ENCODE measurements at places on chromosomes 7 and 10.

- DNase-seq, result no peak
Measured at GRCh38 chr10:36200577-36200976, 558.5 kb upstream of the FZD8 start.

- no peak for DNase-seq
Measured at GRCh38 chr10:21010615-21011014, 113.5 kb upstream of the NEBL start.

GRCh38 chr7:111741811-111742240 lies 179.5 kb upstream of the IMMP2L start:
- DNase-seq, result no peak

- no peak for DNase-seq
Measured at GRCh38 chr7:56175771-56176170, 59.6 kb upstream of the NUPR2 start.

GRCh38 chr7:22470981-22471380 lies 29.0 kb downstream of the STEAP1B start:
- no peak for DNase-seq

- DNase-seq, result no peak
Measured at GRCh38 chr10:80870282-80870681, 332.6 kb downstream of the SH2D4B start.

GRCh38 chr10:690372-691161 lies 1.1 kb upstream of the DIP2C start:
- no peak for DNase-seq

GRCh38 chr10:125071008-125071407 lies 89.4 kb downstream of the CTBP2 start:
- DNase-seq, result no peak

DNA sequence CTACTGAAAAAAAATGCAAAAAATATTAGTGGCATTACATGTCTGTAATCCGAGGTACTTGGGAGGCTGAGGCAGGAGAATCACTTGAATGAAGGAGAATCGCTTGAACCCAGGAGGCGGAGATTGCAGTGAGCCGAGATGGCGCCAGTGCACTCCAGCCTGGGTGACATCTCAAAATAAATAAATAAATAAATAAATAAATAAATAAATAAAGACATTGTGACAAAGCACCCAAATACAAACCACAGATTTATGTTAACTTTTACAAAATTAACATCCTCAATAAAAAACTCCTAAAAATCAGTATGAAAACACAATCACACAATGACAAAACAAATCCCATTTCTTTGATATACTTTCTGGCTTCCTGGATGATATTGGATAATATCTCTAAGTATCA lies 808.3 kb downstream of the REEP3 start:
- DNase-seq, result no peak

- no peak for DNase-seq
Measured at GRCh38 chr7:111103678-111104274, 12.8 kb downstream of the LRRN3 start.

- no peak for DNase-seq
Measured at GRCh38 chr7:120805636-120806388, 52.1 kb downstream of the TSPAN12 start.
